ENCODE measurements at places on chromosomes 16 and 17.

GRCh38 chr16:57807252-57807967 is 5.1 kb upstream of the KIFC3 start:
- no peak for DNase-seq

DNA sequence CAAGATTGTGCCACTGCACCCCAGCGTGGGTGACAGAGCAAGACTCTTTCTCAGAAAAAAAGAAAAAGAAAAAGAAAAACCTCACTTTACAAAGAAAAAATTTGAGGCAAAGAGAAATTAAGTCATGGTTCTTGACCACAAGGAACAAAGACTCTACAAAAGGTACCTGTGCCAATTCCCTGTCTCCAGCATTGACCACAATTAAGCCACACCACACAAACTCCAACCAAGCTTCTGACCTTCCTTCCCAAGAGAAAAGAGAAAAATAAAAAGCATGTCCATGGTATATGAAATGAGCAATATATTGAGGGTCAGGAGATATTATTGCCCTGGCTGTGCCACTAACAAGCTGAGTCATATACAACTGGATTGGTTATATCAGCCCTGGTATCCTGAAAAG is 146.3 kb upstream of the NOG start:
- DNase-seq: no peak

GRCh38 chr17:5502552-5502951 is 16.2 kb downstream of the MIS12 start:
- DNase-seq: no peak

GRCh38 chr17:40230670-40231069 is 11.6 kb downstream of the WIPF2 start:
- DNase-seq: no peak

DNA sequence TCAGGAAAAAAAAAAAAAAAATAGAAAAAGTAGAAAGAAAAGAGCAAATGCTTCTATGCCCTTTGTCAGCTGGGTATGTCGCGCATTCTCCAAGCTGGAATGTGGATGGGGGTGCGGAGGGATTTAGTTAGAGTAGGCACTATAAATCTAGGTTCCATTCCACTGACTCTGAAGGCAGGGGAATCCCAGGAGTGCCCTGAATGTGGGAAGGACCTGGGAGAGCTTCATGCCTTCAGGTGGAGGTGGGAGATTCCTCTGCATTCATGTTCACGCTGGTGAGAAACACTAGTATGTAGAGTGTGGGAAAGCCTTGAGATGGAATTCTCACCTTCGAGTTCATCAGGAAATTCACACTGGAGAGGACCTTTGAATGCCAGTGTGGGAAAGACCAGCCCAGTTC is 12.4 kb downstream of the ZNF232 start:
- no peak for DNase-seq

DNA sequence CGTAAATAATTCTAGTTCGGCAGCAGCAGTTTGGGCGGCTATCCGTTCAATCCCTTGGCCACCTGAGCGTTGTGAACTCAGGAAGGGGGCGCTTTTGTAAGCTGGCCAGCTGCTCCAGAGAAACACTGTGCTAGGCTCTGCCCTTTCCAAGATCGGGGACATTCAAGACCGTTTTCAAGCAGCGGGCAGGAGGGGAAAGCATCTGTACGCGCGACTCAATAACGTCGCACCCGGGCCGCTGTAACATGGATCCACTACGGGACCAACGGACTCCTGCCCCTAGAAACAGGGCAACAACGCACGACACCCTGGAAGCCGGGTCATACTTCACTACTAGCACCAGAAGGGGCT is 463 bp downstream of the TOP2A start:
- DNase-seq: peak; percentile 33

DNA sequence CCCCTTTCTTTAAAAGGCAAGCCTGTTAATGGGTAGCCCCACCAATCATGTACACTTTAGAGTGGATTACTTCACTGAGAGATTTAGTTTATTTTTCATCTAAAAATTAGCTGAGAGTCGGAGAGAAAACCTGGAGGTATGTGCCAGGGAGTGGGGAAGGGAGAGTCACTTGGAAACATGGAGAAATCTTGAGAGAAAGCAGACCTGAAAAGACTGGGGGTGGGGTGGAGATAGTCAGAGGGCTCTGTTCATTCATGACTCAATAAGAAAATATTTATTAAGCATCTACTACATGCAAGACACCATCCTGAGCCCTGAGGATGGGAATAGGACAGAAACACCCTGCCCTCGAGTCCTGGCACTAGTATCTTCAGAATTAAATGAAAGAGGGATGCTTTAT is 27.4 kb upstream of the RCVRN start:
- DNase-seq: no peak

Measured in testis (tissue), 5 donors.